Tibial nerve (tissue), 4 donors: ENCODE measurements at places on chromosomes 16 and 17. TPM values are rescaled to one million over a fixed set of nuclear protein-coding genes. Genes with fewer than 3 reads are reported as not detected.

GRCh38 chr17:68600931-68601564 is at the start of gene FAM20A:
Gene FAM20A (minus strand): TSS chr17:68601367. CDS start chr17:68600666, 701 bp downstream.
- no peak for DNase-seq
- H3K27ac ChIP-seq = peak within 1 kb of the TSS; percentile 66
- H3K4me3 ChIP-seq = peak within 1 kb of the TSS; percentile 53
- H3K4me1 ChIP-seq = peaks cover 4% of the 10 kb centered on the region

TP53TG3 gene
- total RNA-seq = not detected

DNA sequence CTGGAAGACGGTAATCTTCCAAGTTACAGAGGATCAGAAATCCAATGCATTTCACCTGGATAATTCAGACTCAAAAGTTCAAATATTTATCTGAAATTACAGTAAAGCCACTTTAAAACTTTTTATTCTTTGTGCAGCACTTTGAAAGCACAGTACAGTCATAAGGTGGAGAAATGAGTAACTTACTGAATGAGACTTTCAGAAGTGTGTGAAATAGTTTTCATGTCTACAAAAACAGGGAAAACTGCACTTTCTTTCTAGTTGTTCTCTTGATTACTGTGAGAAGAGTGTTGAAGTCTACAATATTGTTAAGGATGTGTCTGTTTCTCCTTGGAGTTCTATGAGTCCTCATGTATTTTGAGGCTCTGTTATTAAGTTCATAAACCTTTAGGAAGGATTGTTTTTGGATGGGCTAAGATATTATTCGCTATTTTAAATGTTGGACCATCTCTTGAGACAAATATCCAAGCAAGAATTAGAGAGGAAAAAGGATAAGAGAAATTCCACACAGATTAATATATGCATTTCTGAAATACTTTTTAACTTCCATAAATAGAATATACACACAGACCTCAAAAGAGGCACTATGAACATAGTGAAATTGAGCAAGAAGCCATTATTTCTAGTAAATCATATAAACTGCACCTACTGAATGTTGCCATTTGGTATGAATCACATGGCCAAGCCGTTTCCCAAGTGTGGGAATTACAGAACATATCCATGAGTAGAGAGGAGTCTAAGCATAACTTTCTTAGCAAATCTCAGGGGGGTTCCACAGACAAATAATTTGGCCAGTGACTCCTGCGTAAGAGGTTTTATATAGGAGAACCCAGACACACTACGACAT is 83.6 kb upstream of the PLEKHM1 start:
- no peak overlapping the region for H3K4me3 ChIP-seq
- no peak for DNase-seq
- H3K27me3 ChIP-seq = no peaks in the 10 kb centered on the region
- H3K36me3 ChIP-seq = no peaks in the 10 kb centered on the region

SLC4A1 gene
- not detected for total RNA-seq

DNA sequence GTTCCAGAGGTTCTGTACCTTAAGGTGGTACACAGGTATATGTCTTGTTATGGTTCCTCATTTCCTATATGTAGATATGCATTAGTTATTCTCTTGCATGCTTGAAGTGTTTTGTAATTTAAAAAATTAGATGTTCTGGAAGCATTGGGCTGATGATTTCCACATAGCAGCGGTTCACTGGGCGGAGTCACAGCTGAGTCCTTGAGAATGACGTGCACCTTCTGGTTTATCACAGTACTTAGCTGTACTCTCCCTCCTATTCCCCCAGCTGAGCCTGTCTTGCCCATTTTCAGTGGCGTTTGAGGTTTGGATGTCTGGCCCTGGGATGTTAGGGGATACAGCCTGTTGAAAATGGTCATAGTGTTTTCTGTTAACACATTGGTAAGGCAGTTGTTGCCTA is 327.1 kb downstream of the SNX29 start:
- no peak for DNase-seq
- H3K4me1 ChIP-seq = no peaks in the 10 kb centered on the region
- no peak overlapping the region for H3K27ac ChIP-seq
- H3K36me3 ChIP-seq = peaks cover 16% of the 10 kb centered on the region
- no peaks in the 10 kb centered on the region for H3K27me3 ChIP-seq

DNA sequence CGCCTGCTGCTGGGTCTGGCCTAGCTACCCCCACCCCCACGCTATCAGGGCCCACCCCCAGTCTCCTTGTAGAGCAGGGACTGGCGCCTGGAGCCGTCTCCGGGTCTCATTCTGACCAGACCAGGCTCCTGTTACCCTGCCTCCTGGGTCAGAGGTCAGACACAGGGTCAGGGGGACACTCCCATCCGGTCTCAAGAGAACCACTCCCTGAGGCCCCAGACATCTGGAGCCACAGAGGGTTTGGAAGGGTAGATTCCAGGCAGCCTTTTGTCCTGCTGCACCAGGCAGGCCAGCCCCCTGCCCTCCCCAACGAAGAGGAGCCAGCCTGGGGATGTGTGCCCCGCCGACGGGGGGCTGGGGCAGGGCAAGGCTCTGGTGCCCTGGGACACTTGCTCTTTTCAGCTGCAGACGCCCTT is 944 bp upstream of the WFIKKN1 start:
- H3K4me1 ChIP-seq = peaks cover 27% of the 10 kb centered on the region
- H3K4me3 ChIP-seq = no peak overlapping the region
- DNase-seq = no peak
- H3K27me3 ChIP-seq = no peaks in the 10 kb centered on the region
- H3K27ac ChIP-seq = peak overlapping the region; percentile 56
- H3K36me3 ChIP-seq = peaks cover 3% of the 10 kb centered on the region

WNT9B gene
- total RNA-seq = not detected

RASL10B gene
- 8.4 TPM for total RNA-seq

EME1 gene
- 0.60 TPM for total RNA-seq

DPEP3 gene
- not detected for total RNA-seq

DNA sequence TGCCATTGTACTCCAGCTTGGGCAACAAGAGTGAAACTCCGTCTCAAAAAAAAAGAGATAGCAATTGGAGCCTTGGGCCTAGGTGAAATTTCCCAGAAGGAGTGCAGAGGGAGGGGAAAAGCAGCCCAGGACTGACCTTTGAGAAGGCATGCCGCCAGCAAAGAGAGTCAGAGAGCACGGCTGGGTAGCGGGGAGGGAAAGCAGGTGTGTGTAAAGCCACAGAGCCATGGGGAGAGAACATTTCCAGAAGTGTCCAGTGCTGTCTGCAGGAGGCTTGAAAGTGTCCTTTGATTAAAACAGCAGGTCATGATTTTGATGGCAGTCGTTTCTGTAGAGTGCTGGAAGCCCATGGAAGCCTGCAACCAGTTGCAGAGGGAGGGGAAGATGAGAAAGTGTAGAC is 8.1 kb downstream of the C16orf54 start:
- H3K27ac ChIP-seq = no peak overlapping the region
- H3K4me3 ChIP-seq = no peak overlapping the region
- H3K27me3 ChIP-seq = no peaks in the 10 kb centered on the region
- no peaks in the 10 kb centered on the region for H3K4me1 ChIP-seq
- no peaks in the 10 kb centered on the region for H3K36me3 ChIP-seq

C16orf96 gene
- total RNA-seq = not detected

DNA sequence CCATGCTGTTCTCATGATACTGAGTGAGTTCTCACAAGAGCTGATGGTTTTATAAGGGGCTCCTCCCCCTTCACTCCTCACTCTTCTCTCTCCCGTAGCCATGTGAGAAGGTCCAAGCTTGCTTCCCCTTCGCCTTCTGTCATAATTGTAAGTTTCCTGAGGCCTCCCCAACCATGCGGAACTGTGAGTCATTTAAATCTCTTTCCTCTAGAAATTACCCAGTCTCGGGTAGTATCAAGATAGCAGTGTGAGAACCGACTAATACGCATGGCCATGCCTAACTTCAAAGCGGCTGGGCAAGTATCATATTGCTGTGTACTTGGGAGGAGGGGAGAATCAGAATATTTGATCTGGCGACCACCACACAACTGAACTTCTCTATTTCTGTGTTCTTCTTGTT is 88.3 kb downstream of the PRKCB start:
- H3K36me3 ChIP-seq = no peaks in the 10 kb centered on the region
- H3K27me3 ChIP-seq = no peaks in the 10 kb centered on the region
- no peak overlapping the region for H3K4me3 ChIP-seq
- no peak overlapping the region for H3K27ac ChIP-seq

DNA sequence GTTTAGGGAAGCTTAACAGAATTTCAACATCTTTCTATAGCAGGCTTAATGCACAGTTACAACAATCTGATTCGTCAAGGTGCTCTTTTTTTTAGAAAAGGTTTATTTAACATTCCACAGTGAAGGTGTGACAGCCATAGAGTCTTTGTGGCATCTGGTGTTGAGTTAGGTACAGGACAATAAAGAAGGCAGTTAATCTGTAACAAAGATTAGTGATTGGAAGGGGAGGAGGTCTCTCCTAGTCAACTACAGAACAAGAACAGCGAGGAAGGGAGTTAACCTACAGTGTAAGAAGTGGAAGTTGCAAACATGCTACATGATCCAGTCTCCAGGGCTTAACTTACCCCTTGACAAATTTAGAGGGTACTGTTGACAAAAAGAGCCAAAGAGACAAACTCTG is 3.0 kb upstream of the ZDHHC7 start:
- no peak overlapping the region for H3K27ac ChIP-seq
- no peaks in the 10 kb centered on the region for H3K4me1 ChIP-seq
- H3K27me3 ChIP-seq = no peaks in the 10 kb centered on the region

KRT222 gene
- total RNA-seq = 17.9 TPM

DNA sequence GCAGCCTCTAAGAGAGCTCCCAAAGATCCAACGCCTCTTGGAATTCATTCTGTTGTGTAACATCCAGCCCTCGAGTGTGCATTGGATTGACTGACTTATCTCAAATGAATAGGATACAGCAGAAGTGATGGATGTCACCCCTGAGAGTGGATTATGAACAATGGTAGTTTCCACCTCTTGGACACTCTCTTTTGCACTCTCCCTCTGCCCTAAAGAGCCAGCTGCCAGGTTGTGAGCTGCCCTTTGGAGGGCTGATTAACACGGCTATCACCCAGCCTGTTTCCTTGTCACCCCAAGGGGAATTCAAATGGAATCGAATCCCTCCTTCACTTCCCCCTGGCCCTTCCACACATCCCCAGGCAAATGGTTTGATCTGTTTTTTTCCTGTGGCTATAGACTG is 21.2 kb upstream of the HAPSTR1 start:
- no peak overlapping the region for H3K4me3 ChIP-seq
- H3K36me3 ChIP-seq = no peaks in the 10 kb centered on the region
- H3K4me1 ChIP-seq = no peaks in the 10 kb centered on the region
- no peak overlapping the region for H3K27ac ChIP-seq
- no peak for DNase-seq
- H3K27me3 ChIP-seq = no peaks in the 10 kb centered on the region

DNA sequence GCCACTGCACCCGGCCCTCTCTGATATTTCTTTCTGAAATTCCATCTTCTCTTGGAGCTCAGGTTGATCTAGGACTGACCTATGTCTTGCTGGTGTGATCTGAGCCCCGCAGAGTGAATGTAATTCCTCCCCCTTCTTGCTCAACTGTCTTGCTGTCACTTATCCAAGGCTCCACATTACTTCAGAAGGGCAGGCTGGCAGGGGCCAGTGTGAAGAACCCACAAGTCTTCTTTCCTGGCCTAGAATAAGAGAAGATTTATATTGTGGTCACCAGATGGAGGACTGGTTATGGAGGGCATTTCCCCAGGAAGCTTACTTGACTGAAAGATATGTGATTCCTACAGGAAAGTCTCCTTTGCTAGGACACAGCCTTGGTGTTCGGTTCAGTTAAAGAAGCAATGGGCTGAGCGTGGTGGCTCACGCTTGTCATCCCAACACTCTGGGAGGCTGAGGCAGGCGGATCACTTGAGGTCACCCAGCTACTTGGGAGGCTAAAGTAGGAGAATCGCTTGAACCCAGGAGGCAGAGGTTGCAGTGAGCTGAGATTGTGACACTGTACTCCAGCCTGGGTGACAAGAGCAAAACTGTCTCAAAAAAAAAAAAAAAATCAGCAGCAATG is 13.4 kb downstream of the ITGAL start:
- H3K4me1 ChIP-seq = no peaks in the 10 kb centered on the region
- H3K27me3 ChIP-seq = no peaks in the 10 kb centered on the region
- no peaks in the 10 kb centered on the region for H3K36me3 ChIP-seq
- no peak for DNase-seq
- no peak overlapping the region for H3K27ac ChIP-seq

SYT17 gene
- total RNA-seq = 17.1 TPM

GRCh38 chr17:75396796-75397195 is 8.7 kb downstream of the GRB2 start:
- H3K36me3 ChIP-seq = no peaks in the 10 kb centered on the region
- H3K27me3 ChIP-seq = no peaks in the 10 kb centered on the region
- H3K4me1 ChIP-seq = peaks cover 27% of the 10 kb centered on the region
- no peak for DNase-seq
- no peak overlapping the region for H3K4me3 ChIP-seq

SEPTIN12 gene
- total RNA-seq = not detected

DNA sequence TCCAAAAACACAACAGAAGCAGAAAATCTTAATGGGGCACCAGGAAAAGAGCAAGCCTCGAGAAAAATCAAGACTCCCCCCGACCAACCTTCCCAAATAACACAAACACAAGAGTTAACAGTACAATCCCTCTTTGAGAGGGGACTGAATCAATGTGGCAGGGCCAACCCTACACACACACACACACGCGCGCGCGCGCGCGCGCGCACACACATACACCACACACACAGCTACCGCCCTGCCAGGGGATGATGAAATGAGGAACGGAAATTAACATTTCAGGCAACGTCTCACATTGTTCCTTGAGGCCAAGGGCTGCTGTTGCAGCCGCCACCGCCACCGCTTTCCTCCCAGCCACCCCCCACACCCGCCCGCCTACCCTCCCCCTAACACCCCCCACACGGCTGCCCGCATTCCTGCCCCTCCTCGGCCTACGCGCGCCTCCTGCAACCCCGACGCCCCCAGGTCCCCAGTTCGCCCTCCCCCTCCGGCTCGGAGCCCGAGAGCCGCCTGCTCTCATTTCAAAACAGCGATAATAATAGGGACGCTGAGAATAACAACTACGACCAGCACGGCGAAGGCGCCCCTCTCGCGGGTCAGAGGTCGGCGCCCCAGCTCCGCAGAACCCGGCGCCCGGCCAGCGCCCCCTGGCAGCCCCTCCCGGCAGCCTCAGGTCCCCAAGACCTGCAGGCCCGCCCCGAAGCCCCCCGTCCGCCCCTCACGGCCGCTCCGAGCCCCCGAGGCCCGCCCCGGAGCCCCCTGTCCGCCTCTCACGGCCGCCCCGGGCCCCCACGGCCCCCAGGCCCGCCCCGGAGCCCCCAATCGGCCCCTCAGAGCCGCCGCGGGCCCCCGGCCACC is 1.1 kb downstream of the ANKRD11 start:
- H3K36me3 ChIP-seq = no peaks in the 10 kb centered on the region
- peaks cover 54% of the 10 kb centered on the region for H3K4me1 ChIP-seq
- no peaks in the 10 kb centered on the region for H3K27me3 ChIP-seq
- peak; percentile 92 for DNase-seq
- H3K4me3 ChIP-seq = peak overlapping the region; percentile 52
- H3K27ac ChIP-seq = peak overlapping the region; percentile 98
